ENCODE measurements at places on chromosomes 12 and 14.

GRCh38 chr14:57846596-57846995, 19.3 kb downstream of the SLC35F4 start:
- DNase-seq, result no peak

- no peak for DNase-seq
These were observed 8.7 kb downstream of the ACACB start for GRCh38 chr12:109124878-109125648.

DNA sequence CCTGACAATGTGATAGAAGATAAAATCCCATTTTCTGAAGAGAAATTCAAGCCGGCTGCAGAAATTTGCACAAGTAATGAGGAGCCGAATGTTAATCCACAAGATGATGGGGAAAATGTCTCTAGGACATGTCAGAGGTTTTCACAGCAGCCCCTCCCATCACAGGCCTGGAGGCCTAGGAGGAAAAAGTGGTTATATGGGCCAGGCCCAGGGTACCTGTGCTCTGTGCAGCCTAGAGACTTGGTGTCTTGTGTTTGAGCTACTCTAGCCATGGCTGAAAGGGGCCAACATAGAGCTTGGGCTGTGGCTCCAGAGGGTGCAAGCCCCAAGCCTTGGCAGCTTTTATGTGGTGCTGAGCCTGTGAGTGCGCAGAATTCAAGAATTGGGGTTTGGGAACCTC, 7.4 kb downstream of the LACRT start:
- DNase-seq, result no peak

- no peak for DNase-seq
These were observed 439.3 kb upstream of the FLRT2 start for GRCh38 chr14:85090681-85091080.

GRCh38 chr14:51293912-51294389, 53.9 kb downstream of the TMX1 start:
- DNase-seq, result no peak

DNA sequence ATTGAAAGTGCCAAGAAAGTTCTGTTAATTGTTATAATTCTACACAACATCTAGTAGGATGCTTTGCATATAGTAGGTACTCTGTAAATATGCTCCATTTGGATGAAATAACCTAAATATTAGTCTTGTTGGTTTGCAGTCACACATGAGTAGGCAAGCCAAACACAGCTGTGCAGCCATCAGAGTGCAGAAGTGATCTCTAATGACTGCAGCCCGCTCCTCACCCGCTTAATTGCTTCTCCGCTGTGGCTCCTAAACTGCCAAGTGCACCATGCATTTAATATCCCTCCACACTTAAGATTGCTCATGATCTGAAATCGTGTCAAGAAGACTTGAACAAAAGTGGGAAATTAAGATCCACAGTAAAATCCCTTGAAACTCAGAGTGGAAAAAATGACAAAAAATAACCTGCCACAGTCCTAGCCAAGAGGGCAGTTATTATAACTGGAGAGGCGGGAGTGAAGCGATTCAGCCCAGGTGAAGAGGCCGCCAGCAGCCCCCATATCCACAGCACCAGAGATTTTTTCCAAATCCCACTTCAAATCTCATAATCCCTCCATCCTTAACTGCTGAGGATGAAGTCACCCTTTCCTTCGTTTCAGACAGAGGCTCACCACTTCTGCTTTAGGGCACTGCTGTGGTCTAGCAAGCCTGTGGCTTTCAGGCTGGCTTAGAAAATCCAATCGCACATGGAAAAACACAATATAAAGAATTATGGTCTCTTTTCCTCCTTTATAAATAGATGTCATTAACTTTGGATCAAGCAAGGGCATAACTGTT, 69.5 kb downstream of the TMEM30B start:
- DNase-seq, result no peak

- DNase-seq, result no peak
These were observed 268.4 kb downstream of the BCL11B start for GRCh38 chr14:99003646-99004045.

- DNase-seq, result no peak
These were observed 56.2 kb downstream of the SSPN start for GRCh38 chr12:26251600-26251999.

Data from T follicular helper cell (primary cell).